Stimulated activated naive CD8-positive, alpha-beta T cell treated with anti-CD3 and anti-CD28 coated beads, Interleukin-15, Interleukin-2, amounts not matched to agents 100 U/mL and 50 U/mL, for 24 hours (primary cell): ENCODE measurements at places on chromosomes 2 and 18.

DNA sequence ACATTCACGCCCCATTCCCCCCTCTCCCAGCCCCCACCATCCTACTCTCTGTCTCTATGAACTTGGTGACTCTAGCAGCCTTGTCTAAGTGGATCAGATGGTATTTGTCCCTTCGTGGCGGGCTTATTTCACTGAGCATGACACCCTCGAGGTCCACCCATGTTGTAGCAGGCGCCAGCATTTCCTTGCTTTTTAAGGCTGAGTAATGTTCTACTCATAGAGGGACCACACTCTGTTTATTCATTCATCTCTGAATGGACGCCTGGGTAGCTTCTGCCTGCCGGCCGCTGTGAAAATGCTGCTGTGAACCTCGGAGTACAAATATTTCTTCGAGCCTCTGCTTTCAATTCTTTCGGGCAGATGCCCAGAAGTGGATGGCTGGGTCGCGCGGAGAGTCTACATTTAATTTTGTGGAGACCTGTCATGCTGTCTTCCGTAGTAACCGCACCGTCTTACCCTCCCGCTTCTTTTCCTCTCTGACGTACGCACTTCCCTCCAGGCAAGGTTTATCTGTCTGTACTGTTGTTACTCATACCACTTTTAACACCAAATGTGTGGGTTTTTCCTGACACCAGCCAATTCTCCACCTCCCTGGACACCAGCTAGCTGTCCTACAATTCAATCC, 5.6 kb downstream of the CROCC2 start:
- no peak for DNase-seq

GRCh38 chr2:181780047-181780651, 99.8 kb upstream of the NEUROD1 start:
- DNase-seq: no peak

DNA sequence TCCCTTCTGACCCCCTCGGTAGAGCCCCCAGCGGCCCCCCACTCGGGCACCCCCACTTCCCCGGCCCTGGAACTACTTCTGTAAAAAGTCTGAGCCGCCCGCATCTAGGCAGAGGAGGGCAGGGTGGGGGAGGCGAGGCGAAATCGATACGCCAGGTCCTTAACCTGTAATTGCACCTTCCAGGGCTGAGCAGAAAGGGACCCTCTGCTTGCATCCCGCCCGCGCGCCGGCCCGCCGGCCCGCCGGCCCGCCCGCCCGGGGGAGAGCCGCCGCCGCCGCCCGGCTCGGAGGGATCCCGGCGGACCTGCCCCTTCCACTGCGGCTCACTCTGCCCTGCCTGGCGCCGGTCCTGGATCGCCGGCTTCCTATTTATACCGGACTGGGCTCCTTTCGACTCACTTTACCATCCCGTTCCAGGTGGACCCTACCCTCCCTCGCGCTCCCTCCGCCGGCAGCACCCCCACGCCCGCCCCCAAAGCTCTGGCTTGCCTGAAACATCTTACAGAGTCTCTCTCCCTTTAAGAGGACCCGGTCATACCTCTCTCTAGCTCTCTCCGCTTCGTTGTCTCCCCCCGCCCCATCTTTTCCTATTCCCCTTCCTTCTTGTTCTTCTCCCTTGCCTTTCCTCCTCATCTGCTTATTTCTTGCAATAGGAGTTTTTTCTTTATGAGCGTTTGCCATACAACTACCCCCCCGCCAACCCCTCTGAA, 797 bp downstream of the KLHL14 start:
- peak; percentile 6 for DNase-seq

GRCh38 chr2:130728007-130728454, 839 bp upstream of the GPR148 start:
- peak; percentile 30 for DNase-seq

- DNase-seq: no peak
These were observed 61.2 kb upstream of the B3GNT7 start for GRCh38 chr2:231334179-231334930.

DNA sequence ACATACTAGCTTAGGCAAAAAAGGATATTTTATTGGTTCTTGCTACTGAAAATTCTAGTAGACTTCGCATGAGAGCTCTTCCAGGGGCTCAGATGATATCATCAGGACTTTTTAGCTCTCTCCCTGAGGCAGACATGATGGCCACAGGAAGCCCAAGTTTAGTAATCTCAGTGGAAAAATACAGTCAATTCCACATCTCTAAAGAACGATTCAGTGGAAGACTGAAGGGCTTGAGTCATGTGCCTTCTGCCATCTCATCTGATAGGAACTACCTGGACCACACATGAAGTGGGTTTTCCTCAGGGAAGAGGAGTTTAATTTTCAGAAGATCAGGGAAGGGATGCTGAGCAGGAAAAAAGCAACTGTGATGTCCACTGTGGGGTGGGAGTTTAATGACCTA, 117.3 kb downstream of the TTC27 start:
- no peak for DNase-seq

GRCh38 chr2:40410695-40411094, 41.2 kb downstream of the SLC8A1 start:
- DNase-seq: no peak

DNA sequence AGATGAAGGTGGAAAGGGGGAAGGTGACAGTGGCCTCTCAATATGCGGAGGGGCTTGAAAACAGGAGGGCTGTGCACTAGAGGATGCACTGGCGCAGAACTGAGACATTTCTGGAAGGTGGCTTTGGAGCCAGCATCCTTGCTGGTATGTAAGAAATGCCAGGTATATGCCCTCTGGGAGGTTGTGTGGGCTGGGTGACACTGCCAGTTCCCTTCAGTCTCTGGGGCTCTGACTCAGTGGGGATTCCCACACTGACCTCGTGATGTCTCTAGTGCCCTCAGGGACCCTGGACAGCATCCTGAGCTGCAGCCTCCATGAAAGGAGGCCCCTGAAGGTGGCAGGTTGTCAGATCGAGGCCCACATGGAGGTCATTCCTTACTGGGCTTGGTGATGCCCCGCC, 74.0 kb downstream of the AGAP1 start:
- peak; percentile 4 for DNase-seq

DNA sequence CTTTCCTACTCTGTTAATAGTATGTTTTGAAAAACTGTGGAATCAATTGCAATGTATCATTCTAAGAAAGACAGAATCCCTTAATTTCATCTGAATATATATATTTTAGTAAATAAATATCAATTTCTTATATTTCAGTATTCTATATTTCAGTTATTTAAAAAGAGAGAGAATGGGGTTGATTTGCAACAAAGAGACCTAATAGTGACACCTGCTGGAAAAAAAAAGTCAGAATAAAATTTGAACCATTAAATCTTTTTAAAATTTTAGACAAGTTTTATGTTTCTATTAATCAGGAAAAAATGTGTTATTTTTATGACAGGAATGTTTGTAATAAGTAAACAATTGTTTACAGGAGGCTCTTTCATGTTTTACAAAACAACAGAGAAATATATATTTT, 20.7 kb upstream of the CCNT2 start:
- no peak for DNase-seq

DNA sequence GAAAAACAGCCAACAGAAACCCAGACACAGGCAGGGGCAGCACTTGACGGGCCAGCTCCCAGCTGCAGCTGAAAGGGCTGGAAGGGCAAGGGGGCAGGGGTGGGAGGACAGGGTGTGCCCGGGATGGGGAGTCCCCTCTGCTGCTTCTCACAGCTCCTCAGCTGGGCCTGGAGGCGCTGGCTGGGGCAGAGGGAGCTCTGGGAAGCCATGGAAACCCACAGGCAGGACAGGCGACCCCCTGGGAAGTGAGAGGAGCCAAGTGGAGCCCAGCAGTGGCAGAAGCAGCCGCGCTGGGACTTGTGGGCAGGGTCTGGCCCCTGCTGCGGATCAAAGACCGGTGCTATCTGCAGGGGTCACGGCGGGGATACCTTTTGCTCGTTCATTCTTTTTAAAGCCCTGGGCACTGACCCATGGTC, 20.7 kb downstream of the OTOF start:
- DNase-seq: no peak

DNA sequence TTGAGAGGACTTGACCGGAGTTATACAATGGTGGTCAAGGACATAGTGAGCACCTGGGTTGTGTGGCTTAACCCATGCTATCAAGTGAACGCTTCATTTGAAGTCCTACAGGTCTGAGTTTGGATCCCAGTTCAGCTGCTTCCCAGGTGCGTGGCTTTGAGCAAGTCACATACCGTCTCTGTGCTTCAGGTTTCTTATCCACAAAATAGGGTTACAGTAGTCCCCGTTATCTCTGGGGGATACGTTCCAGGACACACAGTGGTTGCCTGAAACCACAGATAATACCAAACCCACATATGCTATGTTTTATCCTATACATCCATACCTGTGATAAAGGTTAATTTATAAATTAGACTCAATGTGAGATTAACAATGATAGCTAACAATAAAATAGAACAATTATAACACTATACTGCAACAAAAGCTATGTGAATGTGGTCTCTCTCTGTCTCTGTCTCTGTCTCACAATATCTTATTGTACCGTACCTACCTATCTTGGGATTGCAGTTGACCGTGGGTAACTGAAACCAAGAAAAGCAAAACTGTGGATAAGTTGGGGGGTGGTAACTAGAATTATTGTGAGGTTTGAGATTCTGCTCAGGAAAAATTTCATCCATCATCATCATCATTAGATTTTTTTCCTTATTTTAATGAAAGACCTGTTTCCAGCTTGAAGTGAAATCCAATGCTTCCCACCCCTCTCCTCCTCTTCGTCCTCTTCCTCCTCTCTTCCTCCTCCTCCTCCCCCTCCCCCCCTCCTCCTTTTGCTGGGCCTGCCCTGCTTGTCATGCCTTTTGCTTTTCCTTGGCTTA, 22.7 kb downstream of the LBH start:
- DNase-seq: no peak
